Activated CD8-positive, alpha-beta T cell treated with anti-CD3 and anti-CD28 coated beads, Interleukin-2, amount 10 ng/mL, durations not matched to agents 7 days and 5 days (primary cell): ENCODE measurements at places on chromosomes 7 and 10. TPM values are rescaled to one million over a fixed set of nuclear protein-coding genes. Genes with fewer than 3 reads are reported as not detected.

SLC18A3 gene
- not detected for total RNA-seq

- no peaks in the 10 kb centered on the region for H3K27me3 ChIP-seq
- peaks cover 3% of the 10 kb centered on the region for H3K4me1 ChIP-seq
- H3K4me3 ChIP-seq: no peak overlapping the region
- DNase-seq: no peak
These were observed 54.9 kb upstream of the NAMPT start for GRCh38 chr7:106339513-106340246.

DNA sequence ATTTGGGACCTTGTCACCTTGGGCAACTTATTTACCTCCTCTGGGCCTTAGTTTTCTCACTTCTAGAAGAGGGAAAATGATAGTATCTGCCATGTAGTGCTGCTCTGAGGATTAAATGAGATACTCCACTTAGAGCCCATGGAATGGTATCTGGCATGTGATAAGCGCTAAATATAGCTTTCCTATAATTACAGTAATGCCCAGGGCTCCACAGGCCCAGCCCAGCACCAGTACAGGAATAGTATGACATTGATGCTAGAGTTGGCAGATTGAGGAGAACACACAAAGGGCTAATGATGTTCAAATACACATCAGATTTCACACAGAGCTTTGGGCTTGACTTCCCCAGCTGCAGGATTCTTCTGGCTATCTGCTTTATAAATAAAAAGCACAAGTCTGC lies 34.9 kb downstream of the FAS start:
- H3K27me3 ChIP-seq: no peaks in the 10 kb centered on the region
- H3K36me3 ChIP-seq: peaks cover 33% of the 10 kb centered on the region
- peaks cover 2% of the 10 kb centered on the region for H3K4me1 ChIP-seq

DNA sequence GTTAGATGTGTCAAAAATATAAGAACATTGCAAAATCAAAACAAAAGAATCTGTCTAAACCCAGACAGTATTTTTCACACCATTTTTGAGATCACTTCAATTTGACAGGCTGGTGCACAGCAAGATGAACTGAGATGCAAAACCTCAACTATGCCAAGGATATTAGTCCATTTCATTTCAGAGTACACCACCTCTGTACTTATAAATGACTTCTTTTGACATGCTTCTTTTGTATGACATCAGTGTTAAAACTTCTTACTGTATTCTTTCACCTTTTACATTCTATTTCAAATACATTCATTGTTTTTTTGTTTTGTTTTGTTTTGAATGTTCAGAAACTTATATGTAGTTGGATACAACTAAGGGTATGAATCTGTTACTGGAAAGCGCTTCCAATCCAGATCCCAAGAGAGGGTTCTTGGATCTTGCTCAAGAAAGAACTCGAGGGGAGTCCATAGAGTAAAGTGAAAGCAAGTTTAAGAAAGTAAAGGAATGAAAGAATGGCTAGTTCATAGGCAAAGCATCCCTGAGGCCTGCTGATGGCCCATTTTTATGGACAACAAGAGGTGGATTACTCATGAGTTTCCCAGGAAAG lies 23.5 kb upstream of the GPR141 start:
- no peak for DNase-seq
- H3K27ac ChIP-seq: no peak overlapping the region
- H3K4me3 ChIP-seq: no peak overlapping the region
- no peaks in the 10 kb centered on the region for H3K36me3 ChIP-seq
- peaks cover 13% of the 10 kb centered on the region for H3K27me3 ChIP-seq

GRCh38 chr7:153433223-153433622 lies 619.0 kb upstream of the DPP6 start:
- no peak overlapping the region for H3K27ac ChIP-seq
- H3K27me3 ChIP-seq: no peaks in the 10 kb centered on the region

DNA sequence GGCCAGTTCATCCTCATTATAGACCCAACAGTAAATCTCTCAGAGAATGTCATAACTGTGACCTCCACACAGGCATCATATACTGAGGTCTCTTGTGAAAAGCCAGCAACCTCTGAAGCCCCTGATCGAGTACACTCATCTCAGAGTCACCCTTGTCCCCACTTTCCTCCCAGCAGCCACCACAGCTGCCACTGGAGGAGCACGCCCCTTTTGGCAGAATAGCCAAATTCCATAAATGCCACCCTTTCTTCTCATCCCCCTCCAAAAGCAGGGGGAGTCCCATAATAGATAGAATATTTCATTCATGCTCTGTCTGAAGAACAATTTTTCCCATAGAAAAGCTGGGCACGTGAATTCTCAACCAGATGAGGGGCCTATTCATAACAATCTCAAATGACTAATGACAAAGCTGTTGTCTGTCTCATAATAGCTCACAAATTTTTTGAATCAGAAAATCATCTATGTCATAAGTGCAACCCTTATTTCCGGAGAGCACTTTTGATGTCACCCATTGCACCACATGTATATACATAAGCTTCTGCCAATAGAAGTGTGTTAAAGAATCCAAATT lies 47.4 kb downstream of the SGMS1 start:
- no peak overlapping the region for H3K27ac ChIP-seq
- no peaks in the 10 kb centered on the region for H3K4me1 ChIP-seq

DNA sequence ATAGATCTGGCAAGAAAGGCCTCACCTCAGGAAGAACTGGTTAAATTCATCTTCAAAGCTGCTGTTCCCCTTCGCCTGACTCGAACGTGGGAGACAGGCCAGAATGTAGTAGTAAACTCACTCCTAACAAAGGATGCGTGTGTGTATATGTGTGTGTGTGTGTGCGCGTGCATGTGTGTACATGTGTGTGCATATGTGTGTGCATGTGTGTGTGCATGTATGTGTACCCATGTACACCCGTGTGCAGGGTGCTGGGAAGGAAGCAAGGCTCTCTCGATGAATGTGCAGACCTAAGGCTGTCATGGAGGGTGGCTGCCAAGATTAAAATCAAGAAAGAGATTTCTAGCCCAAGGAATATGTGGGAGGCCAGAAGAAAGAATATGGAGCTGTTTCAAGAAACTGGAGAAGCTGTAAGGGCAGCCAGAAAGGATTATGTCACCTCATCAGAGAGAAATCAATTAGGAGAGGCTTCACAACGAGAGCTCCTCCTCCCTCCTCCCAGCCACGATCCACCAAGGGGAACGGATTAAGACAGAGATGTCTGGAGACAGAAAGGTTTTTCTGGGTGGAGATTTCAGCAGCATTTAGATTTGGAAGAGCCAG lies 34.0 kb upstream of the LBX1 start:
- no peaks in the 10 kb centered on the region for H3K4me1 ChIP-seq
- DNase-seq: no peak
- H3K36me3 ChIP-seq: no peaks in the 10 kb centered on the region
- peaks cover 27% of the 10 kb centered on the region for H3K27me3 ChIP-seq
- no peak overlapping the region for H3K27ac ChIP-seq

DNA sequence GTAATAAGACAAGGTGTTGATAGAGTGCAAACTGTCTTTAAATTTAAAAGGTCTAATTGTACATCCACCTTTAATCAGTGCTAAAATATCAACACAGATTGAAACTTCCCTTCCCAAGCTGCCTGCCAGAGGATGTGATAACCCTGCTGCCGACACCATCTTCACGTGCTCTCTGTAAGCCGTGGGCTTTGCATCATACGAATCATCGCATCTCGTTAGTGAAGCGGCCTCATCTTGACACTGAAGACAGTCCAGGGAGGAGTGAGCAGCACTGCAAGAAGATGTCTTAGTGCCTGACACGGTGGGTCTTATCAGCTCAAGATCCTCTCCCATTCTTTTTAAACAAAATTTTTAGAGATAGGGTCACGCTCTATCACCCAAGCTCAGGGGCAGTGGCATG lies 518.8 kb downstream of the PTPRN2 start:
- no peak overlapping the region for H3K27ac ChIP-seq
- no peaks in the 10 kb centered on the region for H3K4me1 ChIP-seq
- H3K4me3 ChIP-seq: no peak overlapping the region
- DNase-seq: no peak
- H3K27me3 ChIP-seq: no peaks in the 10 kb centered on the region

DNA sequence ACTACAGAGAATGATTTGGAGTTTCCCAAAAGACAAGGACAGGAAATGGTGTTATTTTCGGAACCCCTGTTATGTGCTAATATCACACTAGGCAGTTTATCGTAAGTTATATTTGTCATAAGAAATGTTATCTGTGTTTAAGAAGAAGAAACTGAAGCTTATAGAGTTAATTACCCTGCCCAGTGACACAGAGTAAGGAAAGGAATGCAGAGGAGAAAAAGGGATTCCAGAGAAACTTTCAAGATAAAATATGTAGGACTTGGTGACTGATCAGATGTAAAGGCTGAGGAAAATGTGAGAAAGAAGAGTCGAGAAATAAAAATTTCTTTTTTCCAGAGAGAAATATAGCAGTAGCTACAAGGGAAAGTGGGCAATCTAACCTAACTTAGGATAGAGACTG lies 63.5 kb upstream of the ZNF746 start:
- peaks cover 54% of the 10 kb centered on the region for H3K36me3 ChIP-seq
- peaks cover 9% of the 10 kb centered on the region for H3K4me1 ChIP-seq
- no peak overlapping the region for H3K4me3 ChIP-seq
